ENCODE measurements at places on chromosomes 7 and 10.
A peak's percentile ranks its signal among the peaks of the same experiment; 100 is the strongest.

DNA sequence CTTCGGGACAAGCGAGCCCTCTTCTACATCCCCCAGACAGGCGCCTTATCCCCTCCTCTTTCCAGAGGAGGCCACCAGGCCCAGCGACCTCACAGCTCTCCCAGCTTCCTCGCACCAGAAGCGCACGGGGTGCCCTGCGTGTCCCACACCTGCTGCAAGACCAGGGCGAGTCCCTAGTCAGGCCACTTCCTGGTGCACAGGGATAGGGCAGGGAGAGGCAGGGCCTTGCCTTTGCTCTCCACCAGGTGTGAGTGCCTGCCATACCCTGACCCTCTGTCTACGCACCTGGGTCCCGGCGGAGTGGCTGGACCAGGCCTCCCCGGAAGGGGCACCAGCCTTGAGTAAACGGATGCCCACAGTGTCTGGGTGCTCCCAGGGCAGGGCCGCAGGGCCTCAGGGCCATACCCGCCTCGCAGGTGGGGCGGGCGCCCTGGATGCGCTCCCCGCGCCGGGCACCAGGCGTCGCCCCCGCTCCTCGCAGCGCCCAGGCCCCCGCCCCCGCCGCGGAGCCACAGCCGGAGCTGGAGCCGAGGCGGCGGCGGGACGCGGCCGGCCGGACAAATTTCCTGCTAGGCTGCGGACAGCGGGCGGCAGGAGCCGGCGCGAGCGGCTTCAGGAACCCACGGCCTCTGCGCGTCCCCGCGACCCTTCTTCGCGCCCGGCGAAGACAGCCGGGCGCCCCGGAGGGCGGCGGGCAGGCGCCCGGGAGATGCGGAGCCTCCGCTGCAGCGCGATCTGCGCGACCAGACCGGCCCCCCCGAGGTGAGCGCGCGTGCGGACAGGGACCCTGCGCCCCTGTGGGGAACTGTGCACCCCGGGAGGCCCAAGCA, at the start of gene PTPRE:
Gene PTPRE, plus strand, starts transcription at position 556 of the 830 bp plus-strand sequence. CDS start 133,779 bp downstream, outside the sequence.
- peak; percentile 64 for DNase-seq

DNA sequence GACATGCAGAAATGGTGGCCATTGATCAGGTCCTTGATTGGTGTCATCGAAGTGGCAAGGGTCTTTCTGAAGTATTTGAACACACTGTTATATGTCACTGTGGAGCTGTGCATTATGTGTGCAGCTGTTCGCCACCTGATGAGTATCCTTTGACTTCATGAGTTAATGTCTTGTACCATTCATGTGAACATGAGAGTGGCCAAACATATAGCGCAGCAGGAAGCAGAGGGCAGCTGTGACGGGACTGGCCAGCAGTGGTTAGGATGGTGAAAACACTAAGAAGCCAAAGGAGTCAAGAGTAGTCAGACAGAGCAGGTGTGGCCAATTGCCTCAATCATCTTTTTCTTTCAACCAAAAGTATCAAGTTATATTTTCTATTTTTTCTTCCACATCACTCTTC, 167.4 kb downstream of the IMMP2L start:
- DNase-seq, result no peak

- peak; percentile 72 for DNase-seq
Observed at GRCh38 chr7:50304129-50304910, at the start of gene IKZF1. Gene IKZF1 (plus strand): TSS chr7:50304716. CDS start chr7:50319062, 14,346 bp downstream.

DNA sequence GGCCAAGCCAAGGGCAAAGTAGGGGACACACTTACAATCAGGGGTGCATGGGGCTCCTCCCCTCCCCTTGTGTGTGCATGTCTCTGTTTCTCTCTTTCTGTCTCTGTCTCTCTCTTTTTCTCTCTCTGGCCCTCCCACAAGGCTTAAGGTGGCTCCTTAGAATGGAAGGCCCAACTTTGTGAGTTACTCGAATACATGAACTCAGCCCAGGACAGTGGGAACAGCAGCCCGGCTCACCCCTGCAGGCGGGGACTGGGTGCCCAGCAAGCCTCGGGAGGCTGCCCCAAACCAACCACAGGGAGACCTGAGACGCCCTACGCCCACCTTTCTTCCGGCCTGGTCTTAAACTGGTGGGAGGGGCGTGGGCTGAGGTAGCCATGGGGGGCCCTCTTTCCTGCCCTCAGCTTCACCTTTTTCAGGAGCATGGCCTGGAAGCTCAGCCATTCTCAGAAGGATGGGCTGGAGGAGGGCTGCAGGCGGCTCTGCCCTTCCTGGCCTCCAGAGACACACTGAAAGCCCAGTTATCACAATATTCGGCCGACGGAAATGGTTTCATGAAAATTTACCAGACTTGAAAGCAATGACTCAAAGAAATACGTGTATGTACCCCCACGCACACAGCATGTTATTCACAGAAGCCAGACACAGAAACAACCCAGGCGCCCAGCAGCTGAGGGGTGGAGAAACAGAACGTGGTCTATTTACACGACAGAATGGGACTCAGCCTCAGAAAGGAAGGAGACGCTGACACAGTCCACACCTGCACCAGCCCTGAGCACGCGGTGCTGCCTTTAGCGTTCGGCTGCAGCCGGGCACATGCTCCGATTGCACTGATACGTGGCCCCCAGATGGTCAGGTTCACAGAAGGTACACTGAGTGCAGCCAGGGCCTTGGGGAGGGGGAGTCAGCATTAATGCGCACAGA, 229.5 kb downstream of the PTPRN2 start:
- DNase-seq, result no peak

DNA sequence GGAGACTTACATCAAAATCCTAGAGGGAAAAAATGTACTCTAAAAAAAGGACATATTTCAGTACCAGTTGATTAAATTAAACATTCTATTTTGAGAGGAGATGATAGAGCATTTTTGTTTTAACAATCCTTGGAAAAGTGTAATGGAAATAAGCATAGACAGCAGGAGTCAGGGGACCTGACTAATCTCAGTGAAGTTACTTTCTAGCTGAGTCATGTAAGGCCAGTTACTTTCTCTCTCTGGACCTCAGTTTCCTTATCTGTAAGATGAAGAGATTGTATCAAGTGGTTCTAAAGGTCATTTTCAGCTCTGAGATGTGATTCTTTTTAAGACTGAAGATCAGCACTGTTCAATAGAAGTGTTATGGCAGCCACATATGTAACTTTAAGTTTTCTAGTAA, 44.1 kb downstream of the VTI1A start:
- no peak for DNase-seq

GRCh38 chr10:6385665-6386064, 182.9 kb downstream of the PFKFB3 start:
- DNase-seq, result no peak

GRCh38 chr10:59724098-59724938, 14.7 kb upstream of the SLC16A9 start:
- no peak for DNase-seq

DNA sequence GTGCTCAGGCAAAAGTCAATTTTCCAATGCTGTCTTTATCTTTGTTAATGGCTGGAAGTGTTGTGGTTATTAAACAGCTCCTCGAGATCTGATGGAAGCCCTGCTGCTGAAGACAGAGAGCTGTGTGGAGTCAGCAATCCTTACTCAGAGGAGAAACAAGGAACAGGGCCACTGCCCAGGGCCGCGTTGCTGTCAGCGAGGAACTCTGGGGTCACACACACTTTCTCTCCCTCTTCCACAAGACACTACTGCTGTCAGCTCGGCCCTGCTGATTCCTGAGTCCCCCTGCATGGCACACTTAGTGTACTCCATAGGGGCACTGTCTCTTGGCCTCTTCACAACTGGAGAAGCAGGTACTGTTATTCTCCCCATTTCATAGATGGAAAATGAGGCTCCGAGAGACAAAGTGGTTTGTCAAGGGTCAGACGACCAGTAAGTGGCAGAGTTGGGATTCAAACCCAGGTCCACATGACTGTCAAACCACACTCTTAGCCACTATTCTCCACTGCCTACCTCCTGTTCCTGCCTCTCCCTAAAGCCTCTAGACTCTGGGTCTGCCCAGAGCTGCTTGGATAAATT, 29.3 kb upstream of the PDCD4 start:
- DNase-seq, result no peak

DNA sequence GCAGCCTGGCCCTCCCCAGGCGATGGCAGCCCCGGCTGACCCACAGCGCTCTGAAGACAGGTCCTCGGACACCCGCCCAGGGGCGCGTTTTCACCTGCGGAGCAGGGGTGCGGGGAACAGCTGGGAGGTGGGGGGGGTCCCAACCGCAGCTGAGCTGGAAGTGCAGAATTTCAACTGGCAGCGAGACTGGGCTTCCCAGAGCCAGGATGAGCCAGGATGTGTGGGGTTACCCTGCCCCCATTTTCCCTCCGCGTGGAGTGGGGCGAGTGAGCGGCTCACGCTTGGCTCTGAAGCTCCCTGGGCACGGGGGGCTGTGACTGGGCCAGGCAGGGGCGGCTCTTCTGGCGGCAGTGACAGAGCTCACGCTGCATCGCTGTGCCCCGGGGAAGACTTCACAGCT, 70.2 kb downstream of the DNAJB6 start:
- DNase-seq, result no peak

DNA sequence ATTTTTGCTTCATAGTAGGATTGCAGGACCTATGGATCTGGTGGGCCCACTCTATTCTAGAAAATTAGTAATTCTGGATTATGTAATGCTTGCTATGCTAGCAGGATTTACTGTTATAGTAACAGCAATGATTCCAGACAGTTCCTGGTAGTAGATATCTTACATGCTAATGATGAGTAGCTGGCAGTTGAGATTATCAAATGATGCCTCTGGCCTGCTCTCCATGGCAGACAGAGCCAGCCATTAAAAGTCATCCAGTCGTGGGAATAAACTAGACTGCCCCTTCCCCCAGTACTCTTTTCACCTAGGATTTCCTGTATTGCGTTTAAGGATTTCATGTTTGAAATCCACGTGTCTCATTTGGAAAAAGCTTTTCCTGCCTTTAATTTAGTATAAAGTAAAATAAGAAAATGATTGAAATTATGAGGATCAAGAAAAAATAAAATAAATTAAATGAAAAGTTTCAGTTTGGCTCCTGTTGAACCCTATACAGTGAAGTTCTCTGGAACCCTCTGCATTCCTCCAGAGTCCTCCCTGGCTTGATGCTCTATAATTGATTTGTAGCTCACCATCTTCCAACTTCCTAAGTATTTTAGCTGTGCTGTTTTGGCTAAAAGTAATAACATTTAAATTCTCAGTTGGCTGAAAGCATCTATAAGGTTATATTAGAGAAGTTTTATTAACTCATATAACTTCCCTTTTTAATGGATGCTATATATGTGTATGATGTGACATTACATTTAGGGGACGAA, 14.6 kb downstream of the UMAD1 start:
- DNase-seq, result no peak

- DNase-seq, result no peak
Observed at GRCh38 chr7:98868450-98868849, 1.4 kb downstream of the TMEM130 start.

DNA sequence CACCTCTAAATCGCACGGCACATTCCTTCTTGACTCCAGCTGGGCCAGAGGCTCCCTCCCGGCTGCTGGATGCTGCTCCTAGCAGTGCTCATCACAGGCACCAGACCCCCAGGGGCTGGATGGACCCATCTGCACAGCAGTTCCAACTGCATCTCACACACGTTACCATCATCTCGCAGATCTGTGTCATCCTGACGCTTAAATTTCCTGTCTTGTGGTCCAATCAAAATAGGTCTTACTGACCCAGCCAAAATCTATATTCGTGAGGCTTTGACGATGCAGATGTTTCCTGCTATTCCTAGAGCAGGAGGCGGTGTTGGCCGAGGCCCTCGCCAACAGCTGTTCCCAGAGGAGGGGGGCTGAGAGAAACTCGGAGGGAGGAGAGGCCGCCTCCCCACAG, 108.0 kb downstream of the MKI67 start:
- DNase-seq, result no peak

- DNase-seq, result peak; percentile 55
Observed at GRCh38 chr10:133278577-133279265, 2.1 kb upstream of the ADAM8 start.

DNA sequence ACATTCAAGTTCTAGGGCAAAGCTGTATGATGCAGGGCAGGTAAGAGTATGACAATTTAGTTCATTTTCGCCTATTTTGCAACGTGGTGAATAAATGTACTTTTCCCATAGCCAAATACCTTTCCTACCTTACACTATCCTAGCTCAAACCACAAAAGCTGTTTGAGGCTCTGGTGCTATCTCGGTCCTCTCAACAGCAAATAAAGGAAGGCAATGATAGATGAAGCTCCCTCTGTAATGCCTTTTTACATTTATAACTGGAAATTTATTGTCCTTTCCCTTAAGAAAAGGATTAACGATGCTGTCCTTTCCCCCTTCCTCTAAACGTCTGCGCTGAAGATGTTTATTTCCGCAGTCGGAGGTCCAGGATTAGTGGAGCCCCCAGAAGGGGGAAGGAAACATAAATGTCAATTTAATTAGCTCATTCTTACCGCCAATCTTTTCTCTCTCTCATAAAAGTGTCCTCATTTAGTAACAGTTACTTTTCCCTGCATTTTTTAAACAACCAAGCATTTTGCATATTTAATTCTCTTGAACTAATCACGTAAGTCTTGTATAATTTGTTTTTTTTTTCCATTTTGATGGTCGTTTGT, 114.6 kb downstream of the PIP4K2A start:
- DNase-seq, result no peak

DNA sequence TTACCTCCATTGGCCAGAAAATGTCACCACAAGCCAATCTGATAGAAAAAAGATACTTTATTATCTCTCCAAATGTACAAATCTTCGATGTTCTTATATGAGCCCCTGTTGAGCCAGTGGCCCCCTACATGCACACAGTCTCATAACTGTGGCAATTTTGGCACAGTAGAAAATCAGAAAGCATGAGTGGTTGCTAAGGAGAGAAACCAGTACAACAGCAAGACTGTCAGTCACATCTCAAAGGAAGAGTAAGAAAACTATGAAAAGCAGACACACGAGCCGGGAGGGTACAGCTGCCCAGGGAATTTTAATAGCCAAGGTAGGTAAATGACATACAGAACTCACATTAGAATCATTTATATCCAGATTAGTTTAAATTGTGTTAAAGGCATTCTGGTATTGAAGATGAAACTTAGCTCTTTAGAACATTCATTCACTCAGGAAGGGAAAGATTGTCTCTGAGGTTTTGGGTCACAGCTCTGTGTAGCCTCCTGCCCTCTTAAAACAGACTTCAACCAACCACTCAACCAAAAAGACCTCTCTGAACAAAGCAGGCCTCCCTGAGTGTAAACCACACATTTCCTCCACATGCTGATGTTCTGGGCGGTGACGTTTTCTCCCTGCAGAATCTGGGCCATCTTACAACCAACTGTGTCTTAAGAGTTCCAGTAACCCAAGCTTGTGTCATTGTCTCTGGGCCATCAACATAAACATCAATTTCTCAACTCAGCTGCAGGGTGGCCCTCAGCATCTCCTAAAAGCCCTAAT, 80.8 kb upstream of the ADAM12 start:
- DNase-seq, result no peak

- no peak for DNase-seq
Observed at GRCh38 chr7:89926701-89927100, 227.6 kb upstream of the STEAP1 start.

GRCh38 chr10:74419958-74420375, 268.9 kb downstream of the ADK start:
- DNase-seq, result peak; percentile 9

- DNase-seq, result no peak
Observed at GRCh38 chr10:3235996-3236510, 63.5 kb upstream of the PITRM1 start.

- DNase-seq, result no peak
Observed at GRCh38 chr10:125114761-125115391, 45.5 kb downstream of the CTBP2 start.

Data from memory B cell (primary cell).